ENCODE measurements at places on chromosomes 6 and 20. TPM values are rescaled to one million over a fixed set of nuclear protein-coding genes. Genes with fewer than 3 reads are reported as not detected.

Gene RIPOR2
- total RNA-seq, result 123 TPM

Gene SEL1L2
- not detected for total RNA-seq

- no peak overlapping the region for H3K4me3 ChIP-seq
- H3K36me3 ChIP-seq, result no peaks in the 10 kb centered on the region
- H3K4me1 ChIP-seq, result peaks cover 30% of the 10 kb centered on the region
- DNase-seq, result no peak
- H3K27ac ChIP-seq, result no peak overlapping the region
- H3K27me3 ChIP-seq, result no peaks in the 10 kb centered on the region
Observed at GRCh38 chr6:4805553-4806336, 29.5 kb downstream of the CDYL start.

- DNase-seq, result no peak
- H3K36me3 ChIP-seq, result no peaks in the 10 kb centered on the region
- H3K4me3 ChIP-seq, result no peak overlapping the region
Observed at GRCh38 chr6:147468634-147469033, 39.9 kb upstream of the SAMD5 start.

GRCh38 chr6:108565893-108566292, 5.2 kb downstream of the FOXO3 start:
- H3K36me3 ChIP-seq, result peaks cover 41% of the 10 kb centered on the region
- DNase-seq, result peak; percentile 61
- no peak overlapping the region for H3K27ac ChIP-seq
- no peaks in the 10 kb centered on the region for H3K27me3 ChIP-seq

DNA sequence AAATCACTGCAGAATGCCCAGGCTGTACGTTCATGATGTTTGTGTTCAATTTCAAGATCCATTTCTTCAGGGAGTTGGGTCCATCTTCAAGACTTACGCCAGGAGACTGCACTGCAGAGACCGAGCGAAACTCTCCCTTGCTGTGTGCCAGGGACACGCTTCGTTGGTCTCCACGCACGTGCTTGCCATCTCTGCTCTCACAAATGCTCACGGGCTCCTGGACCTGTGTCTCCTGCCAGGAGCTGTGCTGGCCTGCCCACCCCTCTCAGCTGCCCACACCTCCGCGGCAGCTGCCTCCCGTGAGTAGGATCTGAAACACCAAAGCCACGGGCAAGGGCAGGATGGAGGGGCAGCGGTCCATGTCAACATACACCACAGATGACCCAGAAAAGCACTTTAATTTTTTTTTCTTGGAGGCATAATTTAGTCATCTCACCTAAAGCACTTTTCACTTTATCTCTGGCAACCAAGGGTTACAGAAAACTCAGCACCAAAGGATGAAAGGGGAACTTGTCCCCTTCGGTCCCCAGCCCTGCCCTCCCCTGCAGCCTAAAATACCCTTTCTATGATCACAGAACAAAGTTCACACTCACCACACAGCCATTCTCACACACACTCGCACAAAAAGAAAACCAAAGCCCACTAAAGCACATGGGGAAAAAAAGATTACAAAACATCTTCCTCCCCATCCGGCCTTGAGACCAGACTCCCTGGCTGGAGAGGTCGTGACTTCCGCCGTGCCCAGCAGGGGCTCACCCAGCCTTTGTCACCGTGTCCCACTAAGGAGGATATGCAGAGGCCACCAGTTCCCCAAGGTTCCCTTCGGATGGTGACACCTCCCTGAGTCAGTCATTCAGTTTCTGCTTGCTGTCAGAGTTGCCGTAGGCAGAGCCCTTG, 137.9 kb downstream of the AGPAT4 start:
- no peak overlapping the region for H3K27ac ChIP-seq
- no peak overlapping the region for H3K4me3 ChIP-seq
- H3K36me3 ChIP-seq, result peaks cover 10% of the 10 kb centered on the region
- no peak for DNase-seq
- H3K27me3 ChIP-seq, result no peaks in the 10 kb centered on the region

- DNase-seq, result no peak
- H3K4me3 ChIP-seq, result no peak overlapping the region
- no peak overlapping the region for H3K27ac ChIP-seq
- no peaks in the 10 kb centered on the region for H3K4me1 ChIP-seq
- H3K36me3 ChIP-seq, result no peaks in the 10 kb centered on the region
Observed at GRCh38 chr20:6673071-6673470, 94.4 kb upstream of the BMP2 start.

- no peak overlapping the region for H3K27ac ChIP-seq
- no peak for DNase-seq
- no peaks in the 10 kb centered on the region for H3K27me3 ChIP-seq
- no peaks in the 10 kb centered on the region for H3K36me3 ChIP-seq
- H3K4me3 ChIP-seq, result no peak overlapping the region
- no peaks in the 10 kb centered on the region for H3K4me1 ChIP-seq
Observed at GRCh38 chr6:156347656-156348055, 429.5 kb upstream of the ARID1B start.

DNA sequence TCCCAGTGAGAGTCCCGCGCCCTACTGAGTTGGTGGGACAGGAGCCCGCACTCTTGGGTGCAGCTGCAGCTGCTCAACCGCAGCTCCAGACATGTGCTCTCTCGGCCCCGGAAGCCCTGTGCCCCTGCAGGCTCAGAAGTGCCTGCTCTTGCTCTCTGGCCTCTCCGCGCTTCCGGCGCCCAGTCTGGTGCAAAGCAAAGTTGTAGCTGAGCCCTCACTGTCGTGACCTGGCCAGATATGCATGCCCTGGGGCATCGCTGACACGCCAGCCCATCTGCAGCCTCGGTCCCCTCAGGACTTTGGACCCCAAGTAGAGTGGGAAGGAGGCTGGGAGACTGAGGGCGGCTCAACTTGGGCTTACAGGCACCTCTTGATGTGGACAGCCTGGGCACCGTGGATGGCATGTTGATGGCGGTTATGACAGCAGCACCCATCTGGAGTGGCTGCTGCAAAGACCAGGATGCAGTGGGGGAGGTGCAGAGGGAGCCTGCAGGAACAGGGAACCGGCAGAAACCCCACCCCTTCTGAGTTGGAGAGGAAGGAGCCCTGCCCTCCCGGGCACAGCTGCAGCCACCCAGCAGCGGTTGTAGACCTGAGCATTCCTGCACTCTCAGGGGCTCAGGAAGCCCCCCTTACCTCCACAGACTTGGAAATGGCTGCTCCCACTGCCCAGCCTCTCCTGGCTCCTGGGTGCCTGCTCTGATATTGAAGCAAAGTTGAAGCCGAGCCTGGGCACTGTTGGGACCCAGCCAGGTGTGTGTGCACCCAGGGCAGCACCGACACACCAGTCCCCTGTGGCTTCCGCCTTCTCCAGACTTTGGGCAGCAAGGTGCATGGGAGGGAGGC, 462.6 kb downstream of the TBC1D32 start:
- no peaks in the 10 kb centered on the region for H3K36me3 ChIP-seq
- H3K4me1 ChIP-seq, result no peaks in the 10 kb centered on the region

GRCh38 chr6:149364557-149364956, 35.5 kb upstream of the SUMO4 start:
- peaks cover 37% of the 10 kb centered on the region for H3K4me1 ChIP-seq
- peak overlapping the region; percentile 61 for H3K27ac ChIP-seq
- H3K4me3 ChIP-seq, result no peak overlapping the region
- DNase-seq, result no peak
- peaks cover 16% of the 10 kb centered on the region for H3K36me3 ChIP-seq

- H3K4me3 ChIP-seq, result no peak overlapping the region
- no peak overlapping the region for H3K27ac ChIP-seq
- no peak for DNase-seq
- no peaks in the 10 kb centered on the region for H3K27me3 ChIP-seq
Observed at GRCh38 chr6:152068622-152069261, 261.3 kb downstream of the ESR1 start.

DNA sequence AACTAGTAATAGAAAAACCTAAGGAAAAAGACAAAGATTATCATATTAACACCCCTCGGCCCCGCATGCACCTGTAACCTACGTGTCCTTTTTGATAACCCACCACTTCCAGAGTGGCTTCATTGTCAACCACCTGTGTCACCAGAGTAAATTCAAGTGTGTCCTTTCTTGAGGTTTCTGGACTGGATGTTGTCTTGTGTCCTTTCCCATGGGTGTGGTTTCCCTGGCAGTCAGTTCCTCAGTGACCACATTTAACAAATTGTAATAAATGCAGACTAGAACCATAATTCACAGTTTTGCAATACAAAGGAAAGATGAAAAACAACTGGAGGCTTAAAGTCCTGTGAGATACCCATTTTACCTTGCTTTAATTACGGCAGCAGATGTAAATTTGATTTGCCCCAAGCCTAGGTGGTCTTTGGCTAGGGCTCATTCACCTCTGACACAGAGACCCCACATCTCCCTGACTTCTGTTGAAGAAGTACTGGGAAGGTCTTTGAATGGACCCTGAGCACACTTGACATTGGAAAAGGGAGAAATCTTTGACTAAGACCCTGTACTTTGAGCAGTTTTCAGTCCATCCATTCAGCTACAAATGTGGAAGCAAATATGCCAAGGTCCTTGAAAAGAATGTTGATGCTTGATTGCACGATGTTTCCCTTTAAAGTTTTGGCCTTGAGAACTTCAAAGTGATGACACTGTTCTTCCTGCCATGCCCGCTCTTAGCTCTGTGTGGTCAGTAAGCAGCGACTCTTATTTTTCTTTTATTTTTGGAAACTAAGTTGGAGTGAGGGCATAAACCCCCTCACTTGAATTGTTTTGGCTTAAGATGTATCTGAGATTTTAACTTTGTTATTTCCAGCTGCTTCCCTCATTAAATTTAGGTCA, 232.4 kb downstream of the UST start:
- no peaks in the 10 kb centered on the region for H3K27me3 ChIP-seq
- DNase-seq, result no peak
- H3K4me1 ChIP-seq, result no peaks in the 10 kb centered on the region
- H3K36me3 ChIP-seq, result no peaks in the 10 kb centered on the region
- H3K4me3 ChIP-seq, result no peak overlapping the region
- H3K27ac ChIP-seq, result no peak overlapping the region

- no peak overlapping the region for H3K27ac ChIP-seq
- no peak overlapping the region for H3K4me3 ChIP-seq
- no peaks in the 10 kb centered on the region for H3K4me1 ChIP-seq
- no peaks in the 10 kb centered on the region for H3K27me3 ChIP-seq
- DNase-seq, result no peak
Observed at GRCh38 chr20:61295249-61295648, 43.2 kb downstream of the CDH4 start.

DNA sequence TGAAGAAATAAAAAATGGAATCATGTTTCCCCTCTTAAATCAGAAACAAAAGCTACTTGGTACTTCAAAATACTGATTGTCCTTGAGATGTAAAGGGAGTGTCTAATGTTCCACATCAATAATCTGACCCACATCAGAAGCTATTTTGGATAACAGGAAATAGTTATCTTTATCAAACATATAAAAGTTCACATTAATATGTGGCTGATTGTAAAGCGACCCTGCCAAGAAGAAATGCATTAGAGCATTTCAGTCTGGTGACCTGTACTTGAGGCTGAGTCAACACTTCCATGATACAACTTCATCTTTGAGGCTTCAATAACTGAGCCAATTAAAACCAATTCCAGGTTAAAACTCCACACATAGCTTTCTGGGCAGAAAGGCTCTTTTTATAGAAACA, 31.8 kb downstream of the SYNE1 start:
- H3K36me3 ChIP-seq, result no peaks in the 10 kb centered on the region
- DNase-seq, result no peak
- peaks cover 6% of the 10 kb centered on the region for H3K27me3 ChIP-seq
- H3K4me3 ChIP-seq, result no peak overlapping the region

Data from CD4-positive, alpha-beta T cell (primary cell).